ENCODE measurements at places on chromosomes 4 and X.

GRCh38 chrX:109403922-109404321, 78.0 kb downstream of the GUCY2F start:
- DNase-seq: no peak

DNA sequence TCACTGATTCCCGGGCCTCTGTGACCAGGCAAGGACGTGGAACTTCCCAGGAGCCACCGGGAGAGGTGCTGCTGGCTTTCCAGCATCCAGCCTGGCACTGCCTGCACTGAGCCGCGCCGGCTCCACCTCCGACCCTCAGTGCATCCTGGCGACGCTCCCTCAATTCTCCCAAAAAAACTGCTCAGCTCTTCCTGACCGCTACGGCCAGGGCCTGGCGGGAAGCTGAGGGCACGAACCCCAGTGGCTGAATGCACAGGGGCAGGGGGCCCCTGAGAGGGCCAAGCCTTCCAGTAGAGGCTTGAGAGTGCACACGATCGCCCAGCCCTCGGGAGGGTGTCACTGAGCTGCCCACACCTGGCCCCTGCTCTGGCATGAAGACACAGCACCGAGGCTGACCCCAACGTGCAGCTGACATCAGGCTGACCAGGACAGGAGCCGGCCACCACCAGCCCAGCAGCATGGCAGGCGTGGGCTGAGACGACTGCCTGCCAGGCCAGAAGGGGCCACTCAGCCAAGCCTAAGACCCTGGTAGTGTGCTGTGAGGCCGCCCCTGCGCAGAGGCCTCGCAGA, 6.9 kb downstream of the CTBP1 start:
- peak; percentile 14 for DNase-seq

DNA sequence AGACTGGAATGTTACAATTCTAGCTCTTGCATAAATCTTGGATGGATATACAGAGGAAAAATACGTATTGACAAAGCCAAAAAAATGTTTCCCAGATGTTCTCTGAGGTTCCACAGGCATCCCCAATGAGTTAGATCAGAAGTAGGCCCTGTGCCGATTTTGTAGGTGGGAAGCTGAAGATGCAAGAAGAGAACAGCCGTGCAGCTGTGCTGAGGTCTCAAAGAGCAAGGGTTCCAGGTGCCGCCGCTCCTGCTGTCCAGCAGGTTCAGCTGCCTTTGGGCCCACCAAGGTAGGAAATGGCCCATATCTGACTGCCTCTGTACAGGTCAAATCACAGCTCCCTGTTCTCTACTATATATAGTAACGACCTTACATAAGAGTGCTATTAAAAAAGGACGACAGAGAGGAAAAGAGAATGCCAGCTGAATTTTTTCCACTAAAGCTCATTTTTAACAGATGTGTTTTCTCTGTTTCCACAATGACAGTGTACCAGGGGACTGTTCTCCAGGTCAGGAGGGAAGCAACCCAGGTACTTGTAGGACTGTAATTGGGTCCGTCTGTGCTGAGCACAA, 155.6 kb downstream of the CBR4 start:
- DNase-seq: no peak

DNA sequence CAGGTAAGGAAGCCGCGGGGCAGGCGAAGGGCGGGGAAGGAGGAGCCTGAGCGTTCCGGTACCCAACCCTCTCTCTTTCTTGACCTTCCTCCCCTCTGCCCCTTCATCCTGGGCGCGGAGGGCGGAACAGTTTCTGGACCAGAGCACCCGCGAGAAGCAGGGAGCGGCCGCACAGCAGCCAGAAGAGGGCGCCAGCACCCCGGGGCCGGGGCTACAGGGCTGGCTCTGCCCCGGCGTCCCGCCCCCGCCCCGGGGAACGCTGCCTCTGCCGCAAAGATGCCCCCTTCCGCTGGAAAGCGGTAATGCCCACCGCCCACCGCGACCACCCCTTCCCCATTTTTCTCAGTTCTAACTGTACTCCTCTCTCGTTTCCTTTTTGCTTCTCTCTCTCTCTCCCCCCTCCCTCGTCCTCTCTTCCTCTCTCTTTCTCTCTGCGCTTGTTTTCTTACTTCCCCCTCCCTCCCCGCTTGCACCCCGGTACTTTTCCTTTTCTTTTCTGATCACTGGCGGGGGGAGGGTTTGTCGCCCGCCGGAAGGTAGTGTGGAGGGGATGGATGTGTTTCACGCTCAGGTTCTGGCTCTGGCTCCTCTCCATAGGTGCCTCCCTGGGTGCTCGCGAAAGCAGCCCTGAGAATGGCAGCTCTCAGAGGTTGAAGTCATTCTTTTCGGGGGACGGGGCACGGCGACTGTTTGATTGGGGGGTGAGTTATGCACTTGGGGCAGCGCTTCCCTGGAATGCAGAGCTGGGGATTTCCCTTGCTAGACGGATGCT, 13.1 kb upstream of the PRDM8 start:
- DNase-seq: peak; percentile 95

- no peak for DNase-seq
Observed at GRCh38 chr4:102503831-102504786, 3.0 kb downstream of the NFKB1 start.

GRCh38 chr4:45846016-45846415, 277.8 kb downstream of the GABRG1 start:
- no peak for DNase-seq

GRCh38 chrX:64379924-64380323, 15.3 kb downstream of the MTMR8 start:
- DNase-seq: no peak

DNA sequence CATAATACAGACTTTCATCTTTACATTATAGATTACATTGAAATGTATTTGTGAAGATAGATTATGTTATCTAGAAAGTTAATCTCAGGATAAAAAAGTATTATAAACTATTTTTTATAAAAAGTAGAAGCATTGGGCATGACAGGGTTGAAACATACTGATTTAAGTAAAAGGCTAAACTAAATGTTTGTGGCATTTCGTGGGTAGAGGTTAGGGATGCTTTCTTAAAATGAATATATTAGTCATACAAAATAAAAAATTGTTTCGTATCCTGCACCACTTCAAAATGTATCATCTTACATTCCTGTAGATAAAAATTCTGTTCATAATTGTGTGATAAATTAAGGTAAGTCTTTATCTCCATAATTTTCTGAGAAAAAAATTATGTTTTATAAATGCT, 603.6 kb downstream of the SPRY1 start:
- DNase-seq: no peak

- DNase-seq: peak; percentile 81
Observed at GRCh38 chr4:6873792-6874461, 35.7 kb upstream of the TBC1D14 start.

- no peak for DNase-seq
Observed at GRCh38 chr4:92455951-92456350, 152.2 kb downstream of the GRID2 start.

GRCh38 chr4:185683896-185684295, 128.1 kb downstream of the SORBS2 start:
- no peak for DNase-seq

GRCh38 chrX:37815366-37815765, 32.0 kb downstream of the DYNLT3 start:
- DNase-seq: no peak

- DNase-seq: no peak
Observed at GRCh38 chrX:16333453-16333852, 166.2 kb downstream of the MAGEB17 start.

- no peak for DNase-seq
Observed at GRCh38 chr4:73844345-73844744, 7.9 kb downstream of the CXCL6 start.

GRCh38 chr4:51895158-51895557, 52.2 kb downstream of the DCUN1D4 start:
- DNase-seq: no peak

DNA sequence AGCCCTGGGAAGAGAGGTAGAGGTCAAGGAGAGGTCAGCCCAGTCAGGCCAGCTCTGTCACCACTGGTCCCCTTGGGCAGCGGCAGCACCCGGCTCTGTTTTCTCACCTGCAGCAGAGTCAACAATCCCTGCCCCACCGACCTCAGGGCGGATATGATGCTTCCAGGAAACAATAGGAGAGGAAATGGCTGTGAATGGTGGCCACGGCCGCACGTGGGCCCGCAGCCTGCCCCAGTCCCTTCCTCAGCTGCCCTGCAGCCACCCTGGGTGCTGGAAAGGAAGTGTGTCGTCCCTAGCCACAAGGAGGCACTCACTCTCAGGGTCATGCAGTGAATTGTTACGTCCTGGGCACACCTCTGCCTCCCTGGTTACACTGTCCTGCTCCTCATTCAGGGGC, 92.5 kb upstream of the ENPP6 start:
- peak; percentile 17 for DNase-seq

DNA sequence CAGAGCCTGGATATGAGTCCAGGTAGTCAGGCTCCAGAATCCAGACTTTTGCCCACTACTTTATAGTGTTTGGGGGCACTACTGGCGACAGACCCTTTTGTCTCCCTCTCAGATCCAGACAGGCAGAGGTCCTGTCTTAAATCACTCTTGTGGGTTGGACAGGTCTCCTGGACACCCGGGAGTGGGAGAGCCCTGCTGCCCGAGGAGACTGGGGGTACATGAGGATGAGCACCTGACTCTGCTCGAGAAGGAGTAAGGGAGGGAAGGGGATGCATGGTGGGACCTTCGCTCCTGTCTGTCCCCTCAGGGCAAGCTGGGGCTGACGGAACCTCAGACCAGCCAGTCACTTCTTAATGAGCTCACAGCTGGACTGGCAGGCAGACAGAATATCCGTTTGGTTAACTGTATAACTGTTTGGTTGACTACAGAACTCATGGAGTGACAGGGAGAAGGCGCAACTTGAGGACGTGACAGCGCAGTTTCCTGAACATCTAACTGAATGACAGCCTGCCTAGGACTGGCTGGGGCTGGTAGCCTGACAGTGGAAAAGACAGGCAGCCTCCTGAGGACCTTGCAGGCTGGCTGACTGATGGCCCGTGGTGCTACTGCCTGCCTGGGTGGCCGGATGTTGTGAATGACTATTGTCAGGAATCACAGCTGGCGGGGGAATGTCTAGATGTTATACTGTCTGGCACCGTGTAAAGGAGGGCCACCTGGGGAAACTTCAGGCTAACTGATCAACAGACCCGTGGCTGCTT, 1.6 kb upstream of the SUV39H1 start:
- no peak for DNase-seq

DNA sequence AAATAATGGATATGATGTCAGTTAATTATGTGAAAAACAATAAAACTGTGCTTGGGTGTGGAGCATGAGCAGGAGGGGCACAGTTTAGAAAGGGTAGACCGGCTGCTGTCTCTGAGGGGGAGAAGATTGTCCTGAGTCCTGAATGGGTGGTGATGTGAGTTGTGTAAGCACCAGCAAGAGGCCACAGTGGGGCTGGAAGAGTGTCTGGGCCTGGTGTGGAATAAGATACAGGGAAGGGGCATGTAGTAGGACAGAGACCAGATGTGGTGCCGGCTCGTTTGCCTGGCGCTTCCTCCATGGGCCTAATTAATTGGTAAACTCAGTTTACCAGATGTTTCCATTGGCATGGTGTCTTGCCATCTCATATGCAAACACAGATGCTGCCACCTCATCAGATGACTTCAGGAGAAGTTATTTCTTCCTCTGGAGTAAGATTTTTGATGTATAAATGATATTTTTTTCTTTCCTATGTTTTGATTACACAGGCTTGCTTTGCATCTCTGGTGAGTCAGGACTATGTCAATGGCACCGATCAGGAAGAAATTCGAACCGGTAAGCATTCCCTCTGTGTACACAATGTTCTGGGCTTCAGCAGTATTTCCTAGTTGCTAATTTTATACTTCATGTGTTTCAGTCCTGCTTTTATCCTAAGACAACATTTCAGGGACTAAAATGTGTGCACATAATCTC, 5.1 kb downstream of the MED28 start:
- DNase-seq: no peak

DNA sequence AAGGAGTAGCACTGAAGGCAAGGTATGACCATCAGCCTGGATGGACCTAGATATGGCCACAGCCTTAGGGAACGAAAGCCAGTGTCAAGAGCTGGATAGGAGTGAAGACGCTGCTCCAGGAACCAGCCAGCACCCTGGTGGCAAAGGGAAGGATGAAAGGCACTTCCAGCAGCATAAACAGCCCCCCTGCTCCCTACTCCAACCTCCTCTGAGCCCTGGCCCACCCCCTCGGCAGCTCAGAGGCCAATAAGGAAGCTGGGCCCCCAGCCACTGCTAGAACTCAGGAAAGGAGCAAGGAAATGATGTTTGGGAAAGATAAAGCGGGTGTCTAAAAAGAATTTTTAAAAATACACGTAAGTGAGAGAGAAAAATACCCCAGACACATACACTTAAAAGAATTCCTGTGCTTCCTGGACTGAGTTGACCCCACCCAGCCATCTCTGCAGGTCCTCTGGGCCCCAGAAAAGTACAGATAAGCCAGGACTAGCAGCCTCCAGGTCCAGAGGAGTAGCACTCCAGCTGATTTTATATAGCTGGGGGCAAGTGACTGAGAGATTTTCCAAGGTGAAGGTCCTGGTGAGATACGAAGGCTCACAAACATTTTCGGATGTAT, 170.4 kb downstream of the SHROOM4 start:
- no peak for DNase-seq

- DNase-seq: no peak
Observed at GRCh38 chrX:29274517-29274916, 687.3 kb downstream of the IL1RAPL1 start.

- DNase-seq: no peak
Observed at GRCh38 chr4:122722256-122722655, 10.2 kb upstream of the BBS12 start.

DNA sequence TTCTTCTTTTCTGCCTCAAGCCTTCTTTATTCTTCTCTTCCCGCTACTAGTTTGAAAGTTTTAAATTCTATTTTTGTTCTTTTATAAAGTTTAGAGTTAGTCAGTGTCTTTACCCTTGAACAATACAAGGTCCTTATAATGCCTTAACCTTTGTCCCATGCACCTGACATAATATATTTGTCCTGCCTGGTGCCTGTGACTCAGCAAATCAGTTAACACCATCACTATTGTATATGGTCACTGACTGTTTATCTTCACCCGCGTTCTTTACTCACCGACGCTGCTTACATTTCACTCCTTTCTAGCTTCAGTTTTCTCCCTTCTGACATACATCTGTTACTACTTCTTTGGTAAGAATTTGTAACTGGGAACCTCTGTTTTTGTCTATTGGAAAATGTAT, 5.7 kb downstream of the SMIM20 start:
- DNase-seq: no peak

DNA sequence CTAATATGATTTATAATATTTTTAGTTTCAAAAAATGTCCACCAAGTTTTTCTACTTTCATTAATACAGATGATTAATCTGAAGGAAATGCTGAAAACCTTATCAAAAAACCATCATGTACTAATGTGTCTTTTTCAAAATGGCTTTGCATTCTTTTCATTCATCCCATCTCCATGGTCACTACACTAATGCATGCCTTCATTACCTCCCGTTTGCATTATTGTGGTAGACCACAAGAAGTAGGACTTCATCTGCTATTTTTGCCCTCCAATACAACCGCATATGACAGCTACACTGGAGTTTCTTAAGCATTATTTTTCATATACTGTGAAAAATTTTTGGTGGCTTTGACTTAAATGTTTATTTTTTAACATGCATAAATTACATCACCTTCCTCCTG, 37.9 kb upstream of the FSTL5 start:
- no peak for DNase-seq

DNA sequence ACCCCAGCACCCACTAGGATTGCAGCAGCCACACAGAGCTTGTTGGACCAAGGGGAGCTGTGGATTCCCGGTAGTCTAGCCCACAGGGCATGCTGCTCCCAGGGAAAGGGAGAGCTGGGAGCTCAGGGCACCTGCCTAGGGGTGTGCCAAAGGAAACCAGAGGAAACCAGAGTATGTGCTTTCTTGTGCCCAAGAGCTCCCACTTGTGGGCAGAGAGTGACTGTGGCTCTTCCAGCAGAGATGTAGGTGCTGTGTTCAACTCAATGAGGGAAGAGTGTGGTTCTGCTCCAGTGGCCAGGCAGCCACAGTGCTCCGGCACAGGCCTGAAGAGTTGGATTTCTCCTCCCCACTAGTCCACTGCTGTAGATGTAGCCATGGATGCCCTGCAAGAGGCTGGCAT, 1050.0 kb upstream of the INTU start:
- DNase-seq: no peak

Measured in CD4-positive, alpha-beta T cell (primary cell).